Stimulated activated CD4-positive, alpha-beta T cell treated with anti-CD3 and anti-CD28 coated beads, Interleukin-1b, Interleukin-23, amount 100 ng/mL, for 1 hour (primary cell): ENCODE measurements at places on chromosomes 7 and 10.

GRCh38 chr7:4648111-4648510, 34.0 kb upstream of the FOXK1 start:
- DNase-seq: no peak

GRCh38 chr7:151404216-151405011, 5.4 kb downstream of the WDR86 start:
- no peak for DNase-seq

DNA sequence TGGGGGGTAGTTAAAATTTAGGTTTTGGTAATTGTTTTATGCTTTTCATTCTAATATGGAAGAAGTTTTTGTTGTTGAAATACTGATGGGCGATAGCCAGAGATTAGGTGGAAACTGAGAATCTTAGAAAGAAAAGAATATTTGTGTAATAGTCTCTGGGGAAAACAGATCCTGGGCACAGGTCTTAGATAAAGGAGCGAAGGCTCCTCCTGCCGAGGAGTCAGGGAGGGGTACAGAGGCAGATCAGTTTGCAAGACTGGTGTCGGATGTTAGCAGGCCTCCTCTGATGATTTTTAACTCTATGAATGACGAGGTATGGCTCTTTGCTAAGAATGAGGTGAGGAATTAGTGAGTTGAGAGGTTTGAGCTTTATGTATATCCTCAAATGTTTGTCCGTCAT, 339.7 kb downstream of the HGF start:
- DNase-seq: no peak

DNA sequence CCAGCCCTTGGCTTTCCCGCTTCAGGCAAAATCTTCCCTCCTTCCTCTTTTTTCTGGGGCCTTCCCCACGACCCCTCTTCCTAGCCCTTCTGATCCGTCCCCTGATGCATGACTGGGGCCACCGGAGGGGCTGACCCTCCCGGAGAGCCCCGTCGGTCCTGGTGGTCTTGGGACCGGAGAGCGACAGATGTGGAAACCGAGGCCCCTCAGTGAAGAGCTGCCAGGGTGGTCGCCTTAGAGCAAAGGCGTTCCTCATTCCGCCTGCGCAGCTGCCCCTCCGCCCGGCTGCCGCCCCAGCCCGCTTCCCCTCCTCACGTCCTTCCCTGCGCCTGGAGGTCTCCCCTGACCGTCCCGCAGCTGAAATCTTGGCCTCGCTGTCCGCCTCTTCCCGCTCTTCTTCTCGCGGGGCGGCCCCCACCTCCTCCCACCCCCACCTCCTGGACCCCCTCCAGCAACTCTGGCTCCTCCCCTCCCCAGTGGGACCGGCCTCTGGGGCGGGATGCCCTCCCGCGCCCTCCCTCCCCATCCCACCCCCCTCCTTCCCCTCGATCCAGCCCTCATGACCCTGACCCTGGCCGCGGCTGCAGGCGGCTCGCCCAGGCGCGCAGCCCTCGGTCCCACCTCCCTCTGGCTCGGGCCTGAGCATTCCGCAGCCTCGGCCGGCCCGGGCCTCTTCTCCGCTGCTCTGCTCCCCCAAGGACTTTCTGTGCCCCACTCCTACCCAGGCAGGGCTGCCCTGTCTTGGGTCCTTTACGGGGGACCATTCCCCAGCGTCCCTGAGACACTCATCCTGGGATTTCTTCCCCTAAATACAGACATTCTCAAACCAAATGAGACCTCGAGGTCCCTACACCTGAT, at the start of gene RARRES2:
Gene RARRES2, minus strand, starts transcription at position 367 of the 858 bp plus-strand sequence. CDS start 1,020 bp downstream, outside the sequence.
- no peak for DNase-seq

DNA sequence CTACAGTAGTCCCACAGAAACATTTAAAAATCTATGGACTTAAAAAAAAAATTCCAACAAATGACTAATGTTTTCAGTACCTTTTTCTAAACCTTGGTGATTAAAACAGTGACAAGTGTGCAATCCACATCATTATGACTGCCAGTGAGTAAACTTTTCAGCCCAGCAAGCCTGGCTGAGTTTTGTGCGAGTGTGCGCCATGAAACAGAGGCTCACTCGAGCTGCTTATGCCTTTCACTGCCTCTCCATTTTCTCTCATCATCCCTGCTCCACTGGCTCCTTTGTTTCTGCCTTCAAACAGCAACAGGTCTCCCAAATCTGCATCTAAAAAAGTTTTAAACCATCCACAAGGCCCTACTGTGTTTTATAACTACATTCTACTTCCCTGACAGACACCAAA, 105.8 kb downstream of the USP6NL start:
- DNase-seq: no peak

DNA sequence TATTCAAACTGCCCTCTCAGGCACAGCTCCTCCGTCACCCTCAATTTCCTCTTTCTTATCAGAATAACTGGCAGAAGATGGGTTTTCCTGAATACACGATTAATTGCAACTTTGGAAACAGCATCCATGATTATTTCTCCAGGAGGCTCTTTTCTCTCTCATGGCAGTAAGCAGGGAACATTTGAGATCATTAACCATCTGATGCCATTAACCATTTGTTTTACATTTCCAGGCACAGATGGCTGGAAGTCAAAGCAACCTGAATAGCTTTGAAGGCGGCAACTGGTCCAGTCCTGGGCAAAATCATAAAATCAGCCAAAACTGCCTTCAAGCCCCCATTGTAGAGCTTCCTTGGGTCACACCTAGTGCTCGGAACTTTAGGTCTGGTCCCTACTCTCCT, 289.5 kb upstream of the AOAH start:
- no peak for DNase-seq

GRCh38 chr7:32559480-32559879, 64.2 kb downstream of the AVL9 start:
- no peak for DNase-seq

- no peak for DNase-seq
These were observed 143.8 kb downstream of the ZNF22 start for GRCh38 chr10:45144326-45145070.

DNA sequence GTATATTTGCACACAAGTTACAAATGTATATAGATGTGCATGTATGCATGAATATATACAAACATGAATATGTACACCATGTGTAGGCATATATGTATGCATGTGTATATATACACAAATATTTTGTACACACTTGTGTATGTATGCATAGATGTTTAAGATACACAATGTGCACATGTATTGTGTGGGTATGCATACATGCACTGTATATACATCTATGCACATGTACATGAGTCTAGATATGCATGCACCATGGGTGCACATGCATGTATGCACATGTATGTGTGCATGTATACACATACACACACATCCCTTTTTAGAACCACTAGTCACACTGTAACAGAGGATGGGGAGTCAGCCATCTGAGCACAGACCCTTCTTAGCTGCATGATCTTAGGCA, 249.4 kb downstream of the COBL start:
- no peak for DNase-seq

DNA sequence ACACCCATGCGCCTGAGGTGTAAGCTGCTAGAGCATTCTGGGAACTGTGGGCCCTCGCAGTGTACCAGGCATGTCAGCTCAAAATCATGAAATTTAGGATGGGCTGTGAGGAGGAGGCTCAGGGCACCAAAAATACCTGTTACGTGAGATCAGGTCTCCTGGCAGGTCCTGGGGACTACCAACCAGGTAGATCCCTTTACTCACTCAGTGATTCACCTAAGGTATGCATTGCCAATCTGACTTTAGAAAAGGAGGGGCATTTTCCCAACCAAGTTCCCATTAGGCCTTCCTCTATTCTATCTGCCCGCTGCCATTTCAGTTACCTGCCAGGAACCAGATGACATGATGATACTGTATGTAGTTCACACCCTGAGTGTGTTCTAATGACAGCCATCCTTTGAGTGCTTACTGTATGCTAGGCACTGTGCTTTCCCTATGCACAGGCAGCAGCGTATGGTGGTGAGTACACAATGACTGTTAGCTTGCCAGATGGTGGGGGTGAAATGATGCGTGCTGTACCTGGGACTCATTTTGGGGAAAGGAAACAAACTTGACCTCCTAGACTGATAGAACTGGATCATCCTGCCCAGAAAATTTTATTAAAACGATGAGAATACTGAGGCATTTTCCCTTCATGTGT, 62.0 kb downstream of the CFAP58 start:
- DNase-seq: no peak

DNA sequence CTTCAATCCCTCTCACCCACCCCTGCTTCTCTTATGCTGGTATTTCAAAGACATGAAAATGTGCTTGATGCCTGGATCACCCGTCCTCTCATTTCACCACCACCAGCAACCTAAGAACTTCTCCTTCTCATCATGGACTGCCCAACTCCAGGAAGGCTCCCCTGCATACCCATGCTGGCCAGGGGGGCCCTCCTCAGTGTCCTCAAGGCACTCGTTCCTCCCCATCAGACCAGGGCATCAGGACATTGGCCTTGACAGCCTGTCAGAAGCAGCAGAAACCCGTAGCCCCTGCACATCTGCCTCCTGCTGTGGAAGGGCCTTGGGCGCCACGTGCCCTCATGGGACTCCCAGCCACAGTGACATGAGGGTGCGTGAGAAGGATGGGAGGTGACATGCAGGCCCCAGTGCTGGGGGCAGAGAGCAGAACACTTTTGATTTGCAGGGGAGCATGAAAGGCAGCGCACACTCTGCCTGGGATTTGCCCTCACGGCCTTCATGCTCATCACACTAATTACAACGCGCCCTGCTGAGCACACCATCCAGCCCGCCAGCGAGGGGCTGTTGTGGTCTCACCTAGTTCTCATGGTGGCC, 1.9 kb upstream of the HSPA12A start:
- no peak for DNase-seq

- no peak for DNase-seq
These were observed 62.2 kb downstream of the POLL start for GRCh38 chr10:101525848-101526247.

DNA sequence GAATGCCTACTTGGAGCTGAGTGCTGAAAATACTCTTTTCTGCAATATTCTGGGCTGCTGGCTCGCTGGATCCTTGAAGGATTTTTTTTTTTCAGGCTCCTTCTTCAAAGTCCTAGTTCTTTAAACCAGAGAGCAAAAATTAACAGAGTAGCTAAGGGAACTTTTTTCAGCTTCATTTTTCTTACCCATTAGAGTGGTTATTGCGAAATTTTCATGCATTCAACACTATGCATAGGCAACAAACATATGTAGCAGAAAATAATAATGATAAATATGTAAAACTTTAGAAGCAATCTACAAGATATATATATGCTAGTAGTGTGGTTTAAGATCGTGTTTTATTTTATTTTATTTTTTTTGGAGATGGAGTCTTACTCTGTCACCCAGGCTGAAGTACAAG, 264.6 kb downstream of the SFMBT2 start:
- no peak for DNase-seq

DNA sequence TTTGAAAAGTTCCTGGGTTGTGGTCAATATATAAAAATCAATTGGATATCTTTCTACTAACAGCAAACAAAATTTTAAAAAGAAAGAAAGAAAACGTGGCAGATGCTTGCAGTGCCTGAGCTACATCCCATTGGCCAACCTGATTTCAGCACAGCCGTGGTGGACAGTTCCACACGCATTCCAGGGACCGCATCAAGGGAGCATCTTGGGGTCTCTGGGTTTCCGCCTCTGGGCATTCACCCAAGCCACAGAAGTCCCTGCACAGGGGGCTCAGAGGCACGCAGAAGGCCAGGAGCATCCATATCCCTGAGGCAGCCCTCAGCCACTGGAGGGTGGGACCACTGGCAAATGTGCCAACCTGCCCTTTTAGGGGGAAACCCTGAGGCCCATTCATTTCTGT, 254.5 kb upstream of the RNF32 start:
- DNase-seq: no peak

DNA sequence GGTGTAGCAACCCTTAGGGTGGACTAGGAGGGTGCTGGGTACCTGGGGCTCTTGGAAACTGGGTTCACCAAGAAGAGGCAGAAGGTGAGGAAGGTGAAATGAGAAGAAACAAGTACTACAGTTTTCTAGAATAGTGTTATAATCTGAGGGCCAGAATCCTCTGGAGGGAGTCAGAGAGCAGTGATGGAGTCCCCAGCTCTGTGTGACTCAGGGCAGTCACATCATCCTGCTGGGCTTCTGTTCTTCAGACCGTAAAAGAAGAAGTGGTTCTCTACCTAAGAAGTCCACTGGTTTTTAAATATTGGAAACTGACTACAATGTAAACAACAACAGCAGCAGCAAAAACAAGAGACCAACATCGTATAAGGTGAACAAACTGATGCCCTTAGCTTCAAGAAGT, 197.3 kb downstream of the PRPF18 start:
- no peak for DNase-seq

DNA sequence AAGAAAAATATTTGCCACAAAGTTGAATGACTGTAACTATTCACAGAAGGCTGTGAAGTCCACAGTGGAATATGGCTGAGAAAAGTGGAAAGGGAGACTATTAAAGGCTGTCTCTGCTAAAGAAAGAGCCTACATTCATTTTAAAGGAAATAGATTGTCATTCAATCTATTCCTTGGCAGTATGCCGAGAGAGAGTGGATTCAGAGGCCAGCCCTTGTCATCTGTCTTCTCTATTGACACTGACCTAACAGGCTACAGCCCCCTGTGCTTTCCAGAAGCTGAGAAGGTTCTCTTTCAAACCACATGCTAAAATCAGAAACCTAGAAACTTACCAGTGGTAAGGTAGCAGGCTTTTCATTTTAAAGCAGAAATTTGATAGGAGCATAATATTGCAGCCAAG, 12.1 kb downstream of the ODAD2 start:
- DNase-seq: no peak

DNA sequence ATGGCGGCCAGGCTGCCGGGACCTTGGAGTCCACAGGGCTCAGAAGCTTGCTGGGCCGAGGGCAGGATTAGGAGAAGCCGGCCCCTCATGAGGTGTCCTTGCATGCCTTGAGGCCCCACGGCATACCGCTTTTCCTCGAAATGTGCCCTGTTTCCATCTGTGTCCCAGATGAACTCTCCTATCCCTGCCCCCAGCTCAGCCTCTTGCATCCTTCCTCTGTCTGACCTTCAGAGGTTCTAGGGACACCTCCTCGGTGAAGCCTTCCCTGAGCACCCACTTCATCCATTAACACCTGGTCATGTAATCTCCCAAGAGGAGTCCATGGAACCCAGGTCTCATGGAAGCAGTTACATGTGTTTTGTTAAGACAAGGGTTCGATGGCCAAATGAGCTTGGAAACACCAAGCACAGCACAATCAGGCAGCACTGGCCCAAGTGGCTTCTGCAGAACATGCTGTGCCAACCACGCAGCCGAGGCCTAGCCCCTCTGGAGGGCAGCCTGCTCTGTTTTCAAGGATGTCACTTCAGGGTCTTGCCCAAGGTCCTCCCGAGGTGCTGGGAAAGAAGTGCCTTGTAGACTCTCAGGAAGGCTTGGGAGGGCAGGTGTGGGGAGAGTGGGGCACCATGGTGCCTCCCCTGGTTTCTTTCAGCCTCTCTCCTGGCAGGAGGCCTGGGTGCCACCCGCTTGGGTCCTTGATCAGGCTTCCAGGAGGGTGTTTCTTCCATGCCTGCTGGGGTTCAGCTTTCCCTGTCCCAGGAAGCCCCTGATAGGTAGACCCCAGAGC, 124.3 kb downstream of the NEURL1 start:
- DNase-seq: no peak

DNA sequence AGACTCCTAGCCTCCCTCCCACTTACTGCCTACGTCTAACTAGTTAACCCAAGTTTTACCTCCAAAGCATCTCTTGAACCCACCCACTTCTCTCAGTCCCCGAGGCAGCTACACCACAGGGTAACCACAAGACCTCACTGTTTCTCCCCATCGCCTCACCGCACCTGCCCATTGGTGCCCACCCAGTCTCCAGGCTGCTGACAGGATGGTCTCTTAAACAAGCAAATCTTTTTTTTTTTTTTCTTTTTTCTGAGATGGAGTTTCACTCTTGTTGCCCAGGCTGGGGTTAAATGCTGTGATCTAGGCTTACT, 47.0 kb downstream of the DENND2A start:
- DNase-seq: no peak

GRCh38 chr10:18238870-18239485, 98.8 kb downstream of the CACNB2 start:
- no peak for DNase-seq
